ENCODE measurements at places on chromosomes 3 and 15. TPM values are rescaled to one million over a fixed set of nuclear protein-coding genes. Genes with fewer than 3 reads are reported as not detected.

The NOX5 gene
- not detected for total RNA-seq

The OR4F15 gene
- not detected for total RNA-seq

The GMPS gene
- total RNA-seq, result 129 TPM

The SUCNR1 gene
- total RNA-seq, result not detected

The CGGBP1 gene
- total RNA-seq, result 95.5 TPM

- no peak overlapping the region for H3K27ac ChIP-seq
- H3K4me1 ChIP-seq, result peaks cover 63% of the 10 kb centered on the region
- H3K4me3 ChIP-seq, result peak overlapping the region; percentile 38
- H3K27me3 ChIP-seq, result peaks cover 92% of the 10 kb centered on the region
Observed at GRCh38 chr3:139534455-139534812, 5.1 kb downstream of the RBP1 start.

- no peak overlapping the region for H3K27ac ChIP-seq
- DNase-seq, result no peak
Observed at GRCh38 chr3:190076136-190076535, 44.6 kb downstream of the P3H2 start.

DNA sequence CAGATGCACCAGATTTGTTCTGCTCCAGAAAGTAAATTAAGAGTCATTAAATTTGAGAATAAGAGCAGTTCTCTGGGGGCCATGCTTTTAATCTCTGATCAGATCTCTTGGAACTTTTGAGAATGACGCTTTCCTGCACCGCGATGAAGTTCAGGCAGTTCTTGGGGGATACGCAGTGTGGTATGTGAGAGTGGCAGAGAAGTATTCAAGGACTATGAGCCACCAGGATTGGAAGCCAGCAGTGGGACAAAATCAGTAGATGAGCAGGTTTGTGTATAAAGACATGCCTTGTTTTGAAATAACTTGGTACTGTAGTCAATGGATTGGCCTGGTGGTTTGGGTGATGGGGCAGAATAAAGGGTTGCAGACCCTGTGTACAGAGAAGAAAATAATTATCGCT lies 483.6 kb downstream of the ERC2 start:
- H3K27ac ChIP-seq, result no peak overlapping the region
- H3K4me3 ChIP-seq, result no peak overlapping the region
- H3K4me1 ChIP-seq, result peaks cover 24% of the 10 kb centered on the region
- H3K36me3 ChIP-seq, result no peaks in the 10 kb centered on the region
- DNase-seq, result no peak

GRCh38 chr3:69231929-69232440 lies 109.6 kb upstream of the LMOD3 start:
- no peak overlapping the region for H3K27ac ChIP-seq
- no peaks in the 10 kb centered on the region for H3K27me3 ChIP-seq
- no peak overlapping the region for H3K4me3 ChIP-seq
- DNase-seq, result no peak
- H3K36me3 ChIP-seq, result peaks cover 4% of the 10 kb centered on the region

DNA sequence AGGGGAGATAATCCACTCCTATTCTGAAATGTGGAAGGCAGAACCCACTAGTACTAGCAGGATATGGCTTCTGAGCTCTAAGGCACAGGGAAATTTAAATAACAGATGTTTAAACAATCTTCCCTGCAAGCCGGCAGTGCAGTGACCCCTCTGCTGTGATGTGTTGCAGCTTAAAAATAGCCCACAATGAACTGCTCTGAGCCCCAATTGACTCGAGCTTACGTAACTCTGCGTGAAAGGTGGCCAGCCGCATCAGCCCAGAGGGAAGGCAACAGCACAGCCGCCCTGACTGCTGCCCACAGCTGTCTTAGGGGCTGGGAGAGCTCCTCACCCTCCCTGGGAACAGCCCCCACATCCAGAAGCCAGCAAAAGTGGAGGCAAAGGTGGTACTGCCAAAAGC lies 12.5 kb upstream of the CAMKV start:
- no peak overlapping the region for H3K4me3 ChIP-seq
- peaks cover 37% of the 10 kb centered on the region for H3K4me1 ChIP-seq
- H3K27me3 ChIP-seq, result no peaks in the 10 kb centered on the region
- peak overlapping the region; percentile 63 for H3K27ac ChIP-seq
- no peaks in the 10 kb centered on the region for H3K36me3 ChIP-seq

DNA sequence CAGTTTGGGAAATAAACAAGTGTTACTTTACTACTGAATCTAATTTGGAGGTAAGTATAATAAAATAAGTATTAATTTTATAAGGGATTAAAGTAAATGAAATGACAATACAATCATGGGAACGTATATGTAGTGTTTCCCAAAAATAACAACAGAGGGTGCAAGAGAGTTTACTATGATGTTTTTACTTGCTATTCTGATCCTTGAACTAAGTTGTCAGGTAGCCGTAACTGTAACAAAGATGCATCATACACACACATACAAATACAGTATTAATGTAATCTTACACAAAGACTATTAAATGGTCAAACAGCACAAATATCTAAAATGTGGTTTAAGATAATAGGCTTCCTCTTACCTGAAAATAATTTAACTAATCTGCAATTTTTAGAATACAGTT lies 311.4 kb downstream of the TBC1D5 start:
- no peak for DNase-seq
- H3K27ac ChIP-seq, result no peak overlapping the region
- H3K4me3 ChIP-seq, result no peak overlapping the region
- H3K36me3 ChIP-seq, result peaks cover 10% of the 10 kb centered on the region
- no peaks in the 10 kb centered on the region for H3K27me3 ChIP-seq
- peaks cover 8% of the 10 kb centered on the region for H3K4me1 ChIP-seq

DNA sequence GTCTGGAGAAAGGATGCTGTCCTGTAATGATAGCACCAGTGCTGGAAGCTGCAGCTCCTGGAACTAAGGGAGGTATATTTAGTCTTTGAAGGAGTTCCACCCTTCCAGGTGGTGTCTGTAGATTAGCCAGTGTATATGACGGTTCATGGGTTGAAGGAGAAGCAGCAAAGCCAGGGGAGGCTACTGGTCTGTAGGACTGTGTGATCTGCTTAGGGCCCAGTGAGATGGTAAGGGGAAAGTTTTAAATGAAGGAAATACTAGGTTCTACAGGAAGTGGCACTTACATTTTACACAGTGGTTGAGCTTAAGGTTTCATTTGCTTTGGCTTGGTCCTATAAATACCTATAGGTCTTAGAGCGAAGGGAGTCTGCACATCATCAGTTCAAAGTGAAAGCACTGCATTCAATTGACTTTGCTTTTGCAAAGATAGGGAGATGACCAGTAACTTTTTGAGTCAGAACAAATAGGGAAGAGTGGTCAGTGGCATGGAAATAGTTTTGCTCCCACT lies 5.6 kb downstream of the SLC25A38 start:
- H3K4me3 ChIP-seq, result no peak overlapping the region
- no peaks in the 10 kb centered on the region for H3K36me3 ChIP-seq
- DNase-seq, result no peak
- no peaks in the 10 kb centered on the region for H3K27me3 ChIP-seq

DNA sequence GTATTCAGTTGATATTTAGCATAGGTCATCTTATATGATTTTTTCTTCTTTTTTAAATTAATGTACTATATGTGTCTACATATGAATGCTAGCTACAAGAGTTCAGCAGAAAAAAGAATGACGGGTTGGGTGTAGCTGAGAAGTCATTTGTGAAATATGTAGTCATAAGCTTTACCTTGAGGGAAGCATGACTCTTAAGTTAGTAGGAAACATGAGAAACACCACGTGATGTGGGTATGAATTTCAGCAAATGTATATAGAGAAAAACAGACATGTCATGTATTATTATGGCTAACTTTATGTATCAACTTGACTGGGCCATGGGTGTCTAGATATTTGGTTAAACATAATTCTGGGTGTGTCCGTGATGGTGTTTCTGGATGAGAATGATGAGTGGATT lies 125.0 kb downstream of the RAP2B start:
- H3K36me3 ChIP-seq, result no peaks in the 10 kb centered on the region
- no peaks in the 10 kb centered on the region for H3K27me3 ChIP-seq
- no peak for DNase-seq
- no peak overlapping the region for H3K27ac ChIP-seq

GRCh38 chr3:102466001-102466400 lies 31.2 kb downstream of the ZPLD1 start:
- no peak overlapping the region for H3K4me3 ChIP-seq
- H3K27me3 ChIP-seq, result peaks cover 2% of the 10 kb centered on the region
- no peaks in the 10 kb centered on the region for H3K4me1 ChIP-seq
- H3K27ac ChIP-seq, result no peak overlapping the region
- DNase-seq, result no peak

DNA sequence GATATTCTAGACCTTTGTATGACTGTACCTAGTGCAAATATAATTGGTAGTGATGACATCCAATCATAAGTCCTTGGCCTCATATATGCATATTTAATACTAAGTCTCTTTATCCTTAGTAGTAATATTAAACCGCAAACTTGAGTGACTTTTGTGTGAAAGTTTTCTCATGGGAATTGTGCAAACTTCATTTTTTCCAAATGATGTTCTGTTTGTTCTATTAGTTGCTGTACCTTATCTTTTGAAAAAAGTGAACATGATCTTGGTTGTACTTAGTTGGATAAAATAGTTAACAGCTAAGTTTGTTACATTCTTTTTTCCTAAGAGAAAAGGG lies 43.2 kb downstream of the TMEM45A start:
- no peaks in the 10 kb centered on the region for H3K4me1 ChIP-seq
- H3K27me3 ChIP-seq, result no peaks in the 10 kb centered on the region
- DNase-seq, result no peak
- no peak overlapping the region for H3K4me3 ChIP-seq
- peaks cover 5% of the 10 kb centered on the region for H3K36me3 ChIP-seq

All from neural crest cell (in vitro differentiated cells).